ENCODE measurements at places on chromosomes 2 and 18.

GRCh38 chr2:58629545-58630119, 388.5 kb upstream of the FANCL start:
- no peak for DNase-seq

DNA sequence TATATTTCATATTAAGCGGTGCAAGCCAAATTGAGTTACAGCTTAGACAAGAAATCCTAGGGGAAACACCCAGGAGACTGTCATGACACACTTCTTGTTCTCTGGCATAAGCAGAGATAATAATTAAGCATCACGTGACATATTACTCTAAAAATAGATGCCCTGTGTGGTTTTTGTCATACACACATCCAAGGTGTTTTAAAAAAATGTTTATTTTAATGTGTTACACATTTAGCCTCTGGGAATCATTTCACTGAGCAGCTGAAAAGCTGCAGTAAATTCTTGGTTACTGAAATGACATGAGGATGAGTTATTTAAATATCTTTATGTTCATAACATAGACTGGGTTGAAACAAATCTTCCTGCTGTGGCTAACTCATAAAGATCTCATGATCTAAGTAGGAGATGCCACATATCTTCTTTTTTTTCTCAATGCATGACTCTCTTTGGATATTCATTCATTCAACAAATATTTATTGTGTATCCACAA, 38.0 kb upstream of the ERMN start:
- DNase-seq: no peak

- peak; percentile 32 for DNase-seq
Measured at GRCh38 chr2:191656391-191656790, 21.5 kb upstream of the NABP1 start.

GRCh38 chr18:54813305-54813704, 15.0 kb upstream of the RAB27B start:
- DNase-seq: no peak

- DNase-seq: no peak
Measured at GRCh38 chr2:174666312-174666711, 68.7 kb upstream of the WIPF1 start.

- no peak for DNase-seq
Measured at GRCh38 chr2:100563407-100564247, 834 bp downstream of the PDCL3 start.

- DNase-seq: no peak
Measured at GRCh38 chr2:232229911-232230310, 148.6 kb upstream of the ALPP start.

GRCh38 chr2:24898122-24899109, 21.6 kb downstream of the ADCY3 start:
- DNase-seq: no peak

- DNase-seq: no peak
Measured at GRCh38 chr2:28178946-28179345, 213.7 kb upstream of the FOSL2 start.

- DNase-seq: no peak
Measured at GRCh38 chr2:225182126-225182525, 139.9 kb upstream of the DOCK10 start.

- DNase-seq: no peak
Measured at GRCh38 chr2:130385709-130386108, 29.9 kb downstream of the PTPN18 start.

DNA sequence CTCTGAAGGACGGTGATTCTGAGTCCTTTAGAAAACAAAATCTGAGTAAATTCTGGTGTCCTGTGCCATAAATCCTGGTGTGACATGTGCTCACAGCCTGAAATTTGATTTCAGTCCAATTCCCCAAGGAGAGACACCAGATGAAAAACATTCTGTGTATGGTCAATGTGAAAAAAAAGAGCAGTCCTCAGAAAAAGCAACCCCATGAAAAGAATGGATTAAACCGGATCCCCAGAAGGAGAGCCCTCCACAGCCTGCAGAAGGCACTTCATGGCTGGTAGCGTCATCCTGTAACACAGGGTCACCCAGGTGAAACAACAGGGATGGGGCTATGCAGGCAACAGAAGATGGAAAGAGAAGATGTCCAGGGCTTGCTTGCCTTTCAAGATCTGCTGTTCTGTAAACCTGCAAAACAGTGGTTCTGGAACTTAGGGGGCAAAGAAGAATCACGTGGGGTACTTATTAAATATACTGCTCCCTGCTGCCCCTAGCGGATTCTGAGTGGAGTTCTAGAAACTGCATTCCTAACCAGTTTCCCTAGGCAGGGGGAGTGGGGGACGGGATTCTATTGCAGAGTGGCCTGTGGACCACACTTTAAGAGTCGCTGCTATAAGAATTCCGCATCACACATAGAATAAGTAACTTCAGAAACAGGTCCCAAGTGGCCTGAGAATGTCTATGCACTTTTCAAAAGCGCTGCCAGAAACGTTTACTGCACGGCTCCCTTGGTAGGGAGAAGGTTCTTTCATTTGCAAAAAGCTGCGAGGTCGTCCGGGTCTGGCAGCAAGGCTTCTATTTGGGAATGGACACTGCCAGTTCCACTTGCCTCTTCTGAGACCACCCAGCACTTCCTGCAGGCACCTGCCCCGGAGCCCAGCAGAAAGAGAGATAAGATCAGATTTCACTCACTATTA, 118.9 kb upstream of the ARL5A start:
- DNase-seq: peak; percentile 64

- DNase-seq: no peak
Measured at GRCh38 chr2:120391911-120392665, 46.2 kb downstream of the INHBB start.

DNA sequence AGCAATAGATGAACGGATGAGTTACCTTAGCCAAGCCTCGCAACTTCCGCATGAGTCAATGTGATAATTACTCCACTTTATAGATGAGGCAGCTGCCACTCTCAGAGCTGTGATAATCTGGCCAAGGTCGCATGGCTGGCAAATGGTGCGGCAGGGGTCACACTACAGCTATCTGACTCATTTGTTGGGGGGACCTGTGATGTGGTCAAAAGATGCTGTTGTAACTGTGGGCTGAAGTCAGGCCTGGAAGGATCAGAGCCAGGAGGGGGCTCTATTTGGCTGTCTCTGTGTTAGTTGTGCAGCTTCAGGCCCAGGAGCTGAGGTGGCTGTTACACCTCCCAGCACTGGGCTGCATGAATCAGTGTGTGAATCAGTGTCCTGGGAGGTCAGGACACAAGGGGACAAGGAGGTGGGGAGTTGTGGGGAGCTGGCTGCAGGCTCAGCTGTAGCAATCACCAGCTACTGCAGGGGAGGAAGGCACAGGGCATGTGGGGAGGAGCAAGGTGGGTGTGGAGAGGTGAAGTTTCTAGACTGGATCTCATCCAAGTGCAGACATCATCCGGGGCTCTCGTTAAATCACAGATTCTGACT, 33.1 kb downstream of the NGEF start:
- DNase-seq: no peak

- DNase-seq: no peak
Measured at GRCh38 chr2:239724194-239724849, 300.8 kb downstream of the NDUFA10 start.

DNA sequence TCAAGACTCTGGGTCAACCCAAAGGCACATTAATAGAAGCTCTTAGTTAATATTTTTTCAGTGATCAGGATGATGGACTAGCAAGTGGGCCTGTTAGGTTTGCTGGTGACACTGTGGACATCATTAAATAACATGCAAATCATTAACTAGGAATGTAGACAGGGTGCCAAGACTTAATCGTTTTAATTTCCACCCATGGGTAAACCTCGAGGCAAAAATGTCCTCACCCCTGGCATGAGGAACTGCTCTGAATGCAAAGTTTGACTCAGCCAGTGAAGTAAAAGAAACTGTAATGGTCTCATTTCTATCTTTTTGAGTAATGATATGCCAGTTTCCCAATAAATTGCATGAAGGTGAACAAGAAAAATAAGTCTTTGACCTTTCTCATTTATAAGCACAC, 152.6 kb upstream of the MEX3C start:
- no peak for DNase-seq

DNA sequence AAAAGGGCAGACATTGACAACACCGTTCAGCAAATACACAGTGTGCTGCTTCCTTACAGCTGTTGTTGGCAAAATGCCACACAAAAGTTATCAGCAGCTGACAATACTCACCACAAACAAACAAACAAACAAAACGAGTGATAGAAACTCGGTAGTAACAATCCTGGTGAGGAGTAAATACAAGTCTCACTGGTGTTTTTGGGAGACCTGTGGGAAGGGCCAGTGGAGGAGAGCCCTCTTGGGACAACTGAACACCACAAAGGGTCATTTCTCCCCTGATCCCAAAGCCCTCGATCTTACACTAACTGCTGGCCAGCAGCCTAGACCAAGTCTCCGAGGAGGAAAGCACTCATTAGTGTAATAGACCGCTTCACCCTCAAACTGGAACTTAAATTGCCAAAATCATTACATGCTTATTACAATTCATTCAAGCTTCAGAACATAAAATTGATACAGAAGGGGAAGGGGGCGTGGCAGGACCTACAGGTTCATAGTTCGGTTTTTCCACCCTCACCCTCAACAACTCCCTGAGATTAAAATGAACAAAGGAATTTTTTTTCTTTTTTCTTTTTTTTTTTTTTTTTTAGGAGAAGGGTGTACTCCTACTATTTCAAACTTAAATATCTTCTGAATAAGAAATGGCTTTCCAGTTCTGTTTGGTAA, 5.0 kb downstream of the AP1S3 start:
- no peak for DNase-seq

- DNase-seq: no peak
Measured at GRCh38 chr2:122266636-122267035, 511.2 kb downstream of the TSN start.

- no peak for DNase-seq
Measured at GRCh38 chr18:70292628-70293027, 3.8 kb downstream of the SOCS6 start.

GRCh38 chr2:29921560-29921915, at the start of gene ALK:
TSS of gene ALK (minus strand) at chr2:29921586. CDS start at chr2:29920659, 927 bp downstream.
- peak; percentile 96 for DNase-seq

- DNase-seq: no peak
Measured at GRCh38 chr2:8009010-8009597, 672.8 kb upstream of the ID2 start.

DNA sequence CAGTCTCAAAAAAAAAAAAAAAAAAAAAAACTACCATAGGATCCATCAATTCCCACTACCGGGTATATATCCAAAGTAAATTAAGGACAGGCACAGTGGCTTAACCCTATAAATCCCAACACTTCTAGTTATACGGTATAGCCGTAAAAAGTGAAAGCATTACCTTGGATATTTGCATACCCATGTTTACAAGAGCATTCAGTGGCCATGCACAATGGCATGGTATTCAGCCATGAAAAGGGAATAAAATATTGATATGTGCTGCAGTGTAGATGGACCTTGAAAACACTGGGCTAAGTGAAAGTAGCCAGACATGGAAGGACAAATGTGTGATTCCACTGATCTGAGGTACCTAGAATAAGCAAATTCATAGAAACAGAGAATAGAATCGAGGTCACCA, 111.8 kb upstream of the CAB39 start:
- DNase-seq: no peak
